ENCODE measurements at places on chromosomes 3 and 15.

- no peak for DNase-seq
Measured at GRCh38 chr3:144270100-144270499, 298.5 kb downstream of the DIPK2A start.

DNA sequence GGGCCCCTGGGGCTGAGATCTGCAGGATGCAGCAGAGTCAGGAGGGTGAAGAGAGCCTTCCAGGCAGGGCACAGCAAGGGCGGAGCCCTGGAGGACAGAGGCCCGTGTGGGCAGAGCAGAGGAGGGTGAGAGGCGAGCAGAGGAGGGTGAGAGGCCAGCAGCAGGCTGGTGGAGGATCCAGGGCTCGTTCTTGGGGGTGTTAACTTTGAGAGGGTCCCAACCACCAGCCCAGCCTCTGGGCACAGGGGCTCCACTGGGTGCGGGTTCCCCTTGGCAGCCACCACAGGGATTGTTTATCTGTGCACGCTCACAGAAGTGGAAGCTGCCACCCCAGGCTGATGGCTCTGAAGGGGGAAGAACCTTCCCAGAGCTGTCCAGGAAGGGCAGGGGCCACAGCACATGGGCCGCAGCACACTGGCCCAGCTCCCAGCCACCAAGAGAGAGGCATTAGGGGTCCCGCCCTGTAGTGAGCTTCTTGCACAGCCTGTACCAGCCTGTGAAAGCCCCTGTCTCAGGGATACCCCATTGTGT is 9.3 kb upstream of the PLXND1 start:
- DNase-seq: no peak

DNA sequence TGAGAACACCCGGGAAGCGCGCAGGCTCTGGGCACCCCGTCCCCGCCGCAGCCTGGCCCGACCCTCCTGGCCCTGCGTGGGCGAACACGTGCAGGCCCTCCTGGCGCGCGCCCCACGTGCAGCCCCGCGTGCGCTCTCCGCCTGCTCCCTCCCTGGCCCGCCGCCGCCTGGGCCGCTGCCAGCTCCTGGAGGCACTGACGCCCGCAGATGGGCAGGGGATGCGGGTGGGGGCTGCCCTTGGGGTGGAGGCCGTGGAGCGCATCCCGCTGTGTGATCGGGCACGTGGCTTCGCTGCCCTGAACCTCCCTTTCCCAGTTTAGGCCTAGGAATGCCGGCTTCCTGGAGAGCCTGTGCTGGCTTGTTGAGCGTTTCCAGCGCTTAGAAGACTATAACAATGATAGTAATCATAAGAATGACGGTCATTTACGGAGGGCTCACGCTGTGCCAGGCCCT is 104.6 kb upstream of the SLC6A6 start:
- DNase-seq: no peak

DNA sequence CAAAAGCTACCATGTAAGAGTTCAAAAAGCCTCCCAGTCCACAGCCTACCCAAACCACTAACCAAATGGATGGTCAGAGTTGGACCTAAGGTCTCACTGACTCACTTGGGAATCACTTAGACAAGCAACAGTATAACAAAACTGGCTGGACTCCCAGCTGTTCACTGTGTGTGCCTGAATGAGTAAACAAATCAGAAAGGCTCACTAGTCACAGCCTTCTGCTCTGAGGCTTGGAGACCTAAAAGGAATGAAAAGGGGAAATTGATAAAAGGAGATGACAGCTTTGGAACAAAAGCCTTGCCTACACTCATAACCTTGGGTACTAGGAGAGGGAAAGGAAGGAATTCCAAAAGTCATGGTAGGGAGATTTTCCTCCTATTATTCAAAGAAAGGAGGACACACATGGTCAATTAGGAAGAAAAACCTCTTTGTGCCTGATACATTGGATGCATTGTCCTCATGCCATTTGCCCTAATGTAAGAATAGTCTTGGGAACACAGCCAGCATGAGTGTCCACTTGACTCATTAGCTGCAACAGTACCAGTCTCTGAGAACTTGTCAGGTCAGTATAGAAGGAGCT is 92.3 kb downstream of the FRMD5 start:
- no peak for DNase-seq

- no peak for DNase-seq
Measured at GRCh38 chr3:43154980-43155379, 49.1 kb upstream of the POMGNT2 start.

DNA sequence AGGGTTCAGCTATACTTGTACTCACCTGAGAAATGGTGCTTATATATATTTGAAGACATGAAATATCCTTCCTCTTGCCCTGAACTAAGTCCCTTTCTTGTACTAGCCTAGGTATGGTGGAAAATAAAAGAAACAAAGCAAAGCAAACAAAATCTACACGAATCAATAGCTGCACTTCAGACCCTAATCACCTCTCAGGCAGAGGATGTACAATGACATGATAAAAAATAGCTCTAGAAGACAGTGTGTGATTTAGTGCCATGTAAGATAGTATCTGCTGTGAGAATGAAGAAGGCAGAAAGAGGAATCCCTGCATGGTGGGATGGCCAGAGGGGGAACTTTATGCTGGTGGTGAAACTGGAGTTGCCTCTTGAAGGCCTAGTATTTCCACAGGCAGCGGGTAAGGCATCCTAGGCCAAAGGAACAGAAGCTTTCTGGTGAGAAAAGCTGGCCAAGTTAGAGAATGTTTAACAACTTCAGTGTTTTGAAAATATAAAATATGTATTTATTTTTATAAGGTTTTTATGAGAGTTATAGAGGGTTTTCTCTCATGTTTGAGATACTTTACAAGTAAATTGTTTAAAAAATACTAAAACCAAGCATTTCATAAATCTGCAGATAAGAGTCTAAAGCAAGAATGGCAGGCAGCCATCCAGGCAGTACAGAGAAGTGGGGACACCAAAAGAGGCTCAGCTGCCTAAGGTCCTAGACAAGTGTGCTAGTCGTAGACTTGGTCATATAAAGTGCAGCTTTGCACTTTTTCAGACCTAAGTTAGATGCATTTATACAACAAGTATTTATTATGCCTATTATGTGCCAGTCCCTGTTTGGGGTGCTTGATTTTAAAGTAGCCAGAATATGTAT is 14.9 kb downstream of the LEKR1 start:
- DNase-seq: no peak

GRCh38 chr3:162780313-162780712 is 1283.7 kb downstream of the OTOL1 start:
- DNase-seq: no peak

GRCh38 chr3:19645093-19645492 is 288.9 kb downstream of the EFHB start:
- no peak for DNase-seq

DNA sequence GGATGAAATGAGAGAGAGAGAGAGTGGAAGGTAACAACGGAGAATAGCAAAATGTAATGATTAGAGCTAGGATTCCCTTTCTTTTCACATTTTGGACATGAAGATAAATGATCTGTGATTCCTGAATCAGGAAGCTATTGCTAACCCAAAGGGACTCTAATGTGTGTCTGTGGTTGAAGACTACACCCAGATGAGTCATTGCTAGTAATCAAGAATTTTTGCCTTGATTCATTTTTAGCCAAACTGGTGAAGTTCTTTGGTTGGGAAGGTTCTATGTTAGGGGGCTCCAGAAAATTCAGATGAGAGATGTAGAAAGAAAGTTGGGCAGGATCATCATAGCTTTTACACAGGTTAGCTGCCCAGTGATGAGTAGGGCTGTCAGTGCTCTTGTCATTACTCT is 116.4 kb downstream of the DUT start:
- no peak for DNase-seq

GRCh38 chr3:194344012-194344411 is 7.1 kb downstream of the CPN2 start:
- DNase-seq: peak; percentile 47

DNA sequence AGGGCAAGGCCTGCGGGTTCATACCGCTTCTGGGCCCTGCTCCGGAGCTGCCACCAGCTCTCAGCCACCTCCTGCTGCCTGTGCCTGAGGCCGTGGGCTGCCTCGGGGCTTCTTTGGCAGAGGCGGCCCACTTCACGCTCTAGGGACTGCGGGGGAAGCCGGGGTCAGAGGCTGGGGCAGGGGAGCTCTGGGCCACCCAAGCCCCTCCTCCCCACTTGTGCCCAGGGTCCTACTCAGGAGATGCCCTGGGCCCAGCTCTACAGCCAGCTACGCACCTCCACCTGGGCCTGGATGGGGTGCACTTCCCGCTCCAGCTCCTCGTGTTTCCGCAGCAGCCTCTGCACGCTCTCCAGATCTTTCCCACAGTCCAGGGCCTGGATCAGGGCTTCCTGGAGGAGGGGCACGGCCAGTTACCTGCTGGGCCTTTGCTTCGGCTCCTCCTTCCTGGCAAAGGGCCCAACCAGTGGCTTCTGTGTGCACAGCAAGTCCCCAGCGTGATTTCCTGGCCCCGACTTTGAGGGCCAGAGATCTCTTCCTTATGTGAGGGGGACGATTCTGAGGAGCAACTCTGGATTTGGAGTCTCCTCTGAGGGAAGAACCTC is 24.0 kb downstream of the PLA2G4B start:
- no peak for DNase-seq

DNA sequence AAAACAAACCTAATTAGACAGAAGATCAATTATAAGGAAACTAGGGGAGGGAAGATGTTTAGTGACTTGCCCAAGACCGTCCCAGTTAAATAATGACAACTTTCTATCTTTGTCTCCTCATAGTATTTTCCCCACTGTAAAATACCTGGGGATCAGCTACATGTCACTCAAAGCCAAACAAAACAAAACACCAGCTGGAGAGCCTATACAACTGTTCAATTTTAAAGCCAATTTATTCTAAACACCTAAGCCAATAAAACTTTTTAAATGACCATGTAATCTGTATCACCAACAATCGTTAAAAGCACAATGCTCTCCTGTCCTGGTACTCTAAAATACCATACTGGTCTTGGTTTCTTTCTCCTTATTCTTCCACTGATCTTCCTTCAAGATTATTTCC is 168.4 kb downstream of the STAG1 start:
- DNase-seq: no peak

DNA sequence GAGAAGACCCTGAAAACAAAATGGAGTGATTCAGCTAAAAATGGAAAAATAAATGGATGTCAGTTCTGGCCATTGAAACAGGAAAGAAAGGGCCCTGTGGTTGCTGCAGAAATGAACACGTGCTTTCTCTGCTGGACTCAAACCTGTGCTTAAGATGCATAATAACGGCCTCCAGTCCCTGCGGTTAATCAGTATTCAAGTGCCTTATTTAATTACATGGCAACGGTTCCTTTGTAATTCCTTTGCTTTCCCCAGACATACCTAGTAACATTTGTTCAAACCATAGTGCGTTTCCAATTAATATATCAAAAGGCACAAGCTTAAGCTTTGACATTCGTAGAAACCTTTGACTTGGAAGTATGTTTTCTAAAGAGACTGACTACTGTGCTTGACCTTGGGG is 428.3 kb downstream of the GABRG3 start:
- no peak for DNase-seq

DNA sequence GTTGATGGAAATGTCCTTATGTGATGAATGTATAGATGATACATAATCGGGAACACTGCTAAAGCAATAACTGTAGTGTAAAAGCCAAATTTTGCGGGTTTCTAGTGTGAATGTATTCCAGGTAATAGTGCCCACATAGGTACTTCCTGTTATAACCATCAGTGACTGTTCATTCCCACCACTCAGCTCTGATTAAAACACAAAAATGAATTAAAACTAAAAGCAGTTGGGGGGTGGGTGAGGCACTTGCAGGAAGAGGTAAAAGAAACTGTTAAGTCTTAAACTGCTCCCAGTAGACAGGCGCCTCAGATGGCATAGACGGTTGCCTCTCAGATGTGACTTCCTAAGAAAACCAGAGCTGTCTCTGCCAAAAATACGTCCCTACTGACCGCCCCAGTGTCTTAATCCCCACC is 893 bp upstream of the MTHFS start:
- no peak for DNase-seq

GRCh38 chr3:195087328-195087727 is 183.6 kb downstream of the XXYLT1 start:
- DNase-seq: no peak

DNA sequence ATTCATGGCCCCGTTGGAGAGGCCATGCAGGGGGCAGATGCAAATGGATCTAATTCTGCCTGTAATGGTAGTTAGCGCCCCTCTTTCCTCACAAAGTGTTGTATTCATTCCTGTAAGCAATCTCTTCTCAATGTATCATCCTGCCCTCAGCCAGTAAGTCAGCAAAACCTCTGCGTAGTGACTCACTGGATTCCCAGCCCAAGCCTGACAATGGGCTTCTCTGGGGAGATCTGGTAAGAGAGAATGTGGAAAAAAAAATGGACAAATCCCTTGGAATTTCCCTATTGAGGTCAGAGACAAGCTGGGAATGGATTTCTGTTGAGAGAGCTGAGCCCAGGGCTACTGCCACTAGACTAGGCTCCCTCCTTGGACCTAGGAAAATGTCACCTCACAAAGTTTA is 25.4 kb downstream of the ADPGK start:
- no peak for DNase-seq

- DNase-seq: no peak
Measured at GRCh38 chr3:69696367-69696766, 42.9 kb upstream of the MITF start.

GRCh38 chr3:122716667-122717066 is 36.0 kb downstream of the PARP14 start:
- no peak for DNase-seq

GRCh38 chr15:31997711-31998110 is 32.6 kb upstream of the CHRNA7 start:
- DNase-seq: no peak

GRCh38 chr15:31752065-31752762 is 278.1 kb upstream of the CHRNA7 start:
- no peak for DNase-seq

GRCh38 chr3:115363071-115363470 is 216.0 kb upstream of the ZBTB20 start:
- no peak for DNase-seq

DNA sequence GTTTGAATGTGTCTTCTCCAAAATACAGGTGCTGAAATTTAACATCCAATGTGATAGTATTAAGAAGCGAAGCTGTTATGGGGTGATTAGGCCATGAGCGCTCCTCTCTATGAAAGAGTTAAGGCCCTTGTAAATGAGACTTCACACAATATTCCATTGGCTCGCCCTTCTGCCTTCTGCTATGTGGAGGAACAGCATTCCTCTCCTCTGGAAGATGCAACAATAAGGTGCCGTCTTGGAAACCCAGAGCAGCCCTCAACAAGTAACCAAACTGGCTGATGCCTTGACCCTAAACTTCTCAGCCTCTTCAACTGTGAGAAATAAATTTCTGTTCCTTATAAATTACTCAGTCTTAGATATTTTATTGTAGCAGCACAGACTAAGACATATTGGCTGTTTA is 874.6 kb downstream of the ROBO1 start:
- no peak for DNase-seq

GRCh38 chr3:149450281-149450680 is 24.2 kb upstream of the TM4SF4 start:
- DNase-seq: no peak

DNA sequence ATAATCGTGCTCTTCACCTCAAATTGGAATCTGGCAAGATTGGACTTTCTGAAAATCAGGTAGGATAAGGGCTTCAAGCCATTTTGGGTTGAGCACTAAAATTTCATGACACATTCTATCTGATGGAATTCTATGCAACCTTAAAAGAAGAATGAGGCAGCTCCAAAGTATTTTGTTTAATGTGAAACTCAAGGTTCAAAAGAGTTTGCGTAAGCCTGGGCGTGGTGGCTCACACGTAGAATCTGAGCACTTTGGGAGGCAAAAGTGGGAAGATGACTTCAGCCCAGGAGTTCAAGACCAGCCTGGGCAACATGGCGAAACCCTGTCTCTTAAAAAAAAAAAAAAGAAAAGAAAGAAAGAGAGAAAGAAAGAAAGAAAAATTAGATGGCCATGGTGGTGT is 3.6 kb upstream of the PLA1A start:
- DNase-seq: no peak

GRCh38 chr3:188390343-188390718 is 236.4 kb downstream of the LPP start:
- DNase-seq: no peak

Data from stimulated activated CD4-positive, alpha-beta T cell treated with anti-CD3 and anti-CD28 coated beads, Interleukin-1b, Interleukin-23, amount 100 ng/mL, for 1 hour (primary cell).